Activated T-helper 2 cell treated with anti-CD3 and anti-CD28 coated beads, Interferon-gamma antibody, Interleukin-2, Interleukin-4, amounts not matched to agents 10 μg/mL and 5 μg/mL and 100 μg/mL, durations not matched to agents 14 hours and 24 hours and 36 hours (primary cell): ENCODE measurements at places on chromosomes 3 and 15. TPM values are rescaled to one million over a fixed set of nuclear protein-coding genes. Genes with fewer than 3 reads are reported as not detected.
A peak's percentile ranks its signal among the peaks of the same experiment; 100 is the strongest.

The EFCAB12 gene
- 0.25 and 0.48 TPM in 2 replicates for total RNA-seq

GRCh38 chr3:194200422-194201081 lies 64.6 kb downstream of the HES1 start:
- H3K4me3 ChIP-seq, result no peak overlapping the region
- H3K27ac ChIP-seq, result no peak overlapping the region
- peaks cover 18% of the 10 kb centered on the region for H3K4me1 ChIP-seq

GRCh38 chr15:100788418-100789105 lies 91.1 kb upstream of the ALDH1A3 start:
- H3K36me3 ChIP-seq, result no peaks in the 10 kb centered on the region
- no peak overlapping the region for H3K27ac ChIP-seq
- H3K27me3 ChIP-seq, result peaks cover 2% of the 10 kb centered on the region
- no peak for DNase-seq
- H3K4me3 ChIP-seq, result no peak overlapping the region
- no peaks in the 10 kb centered on the region for H3K4me1 ChIP-seq

DNA sequence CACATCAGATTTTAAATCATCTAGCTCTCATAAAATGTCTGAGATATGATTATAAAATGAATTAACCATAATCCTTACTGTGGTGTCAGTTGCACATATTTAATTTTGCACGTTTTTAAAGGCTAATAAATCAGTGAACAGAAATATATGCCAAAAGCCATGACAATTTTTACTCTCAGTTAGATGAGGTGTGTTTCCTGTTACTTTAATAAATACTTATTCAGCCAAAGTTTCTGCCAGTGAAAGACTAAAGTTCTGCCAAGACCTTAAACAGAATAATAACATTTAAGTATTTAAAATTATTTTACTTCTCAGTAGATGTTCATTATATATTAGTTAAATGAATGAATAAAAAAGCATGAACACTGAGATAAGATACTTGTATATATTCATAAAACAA lies 1150.1 kb downstream of the NAALADL2 start:
- no peaks in the 10 kb centered on the region for H3K36me3 ChIP-seq
- H3K4me3 ChIP-seq, result no peak overlapping the region
- no peaks in the 10 kb centered on the region for H3K4me1 ChIP-seq
- H3K27me3 ChIP-seq, result no peaks in the 10 kb centered on the region
- DNase-seq, result no peak

GRCh38 chr3:69292959-69293574 lies 92.8 kb downstream of the FRMD4B start:
- H3K4me3 ChIP-seq, result no peak overlapping the region
- H3K36me3 ChIP-seq, result no peaks in the 10 kb centered on the region
- H3K4me1 ChIP-seq, result peaks cover 28% of the 10 kb centered on the region
- DNase-seq, result no peak
- H3K27me3 ChIP-seq, result no peaks in the 10 kb centered on the region

- no peak overlapping the region for H3K27ac ChIP-seq
- peak overlapping the region; percentile 82 for H3K4me3 ChIP-seq
- peaks cover 15% of the 10 kb centered on the region for H3K27me3 ChIP-seq
- H3K36me3 ChIP-seq, result peaks cover 3% of the 10 kb centered on the region
- peaks cover 36% of the 10 kb centered on the region for H3K4me1 ChIP-seq
These were observed 1.1 kb upstream of the UTS2B start for GRCh38 chr3:191331388-191331787.

DNA sequence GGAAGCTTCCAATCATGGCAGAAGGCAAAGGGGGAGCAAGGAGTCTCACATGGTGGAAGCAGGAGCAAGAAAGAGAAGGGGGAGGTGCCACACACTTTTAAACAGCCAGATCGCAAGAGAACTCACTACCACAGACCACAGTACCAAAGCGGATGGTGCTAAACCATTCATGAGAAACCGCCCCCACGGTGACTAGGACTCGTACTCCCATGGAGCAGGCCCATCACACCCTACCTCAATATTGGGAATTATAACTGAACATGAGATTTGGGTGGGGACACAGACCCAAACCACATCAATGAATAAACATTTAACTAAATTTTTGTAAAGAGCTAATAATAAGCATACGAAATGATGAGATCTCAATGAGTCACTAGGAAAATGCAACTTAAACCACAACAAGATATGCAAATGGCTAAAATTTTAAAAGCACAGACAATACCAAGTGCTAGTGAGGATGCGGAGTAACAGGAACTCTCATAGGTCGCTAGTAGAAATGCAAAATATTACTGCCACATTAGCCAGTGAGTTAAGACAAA lies 10.0 kb downstream of the MRPS25 start:
- H3K36me3 ChIP-seq, result peaks cover 86% of the 10 kb centered on the region
- no peaks in the 10 kb centered on the region for H3K27me3 ChIP-seq
- H3K4me3 ChIP-seq, result peak overlapping the region; percentile 2
- peaks cover 28% of the 10 kb centered on the region for H3K4me1 ChIP-seq

DNA sequence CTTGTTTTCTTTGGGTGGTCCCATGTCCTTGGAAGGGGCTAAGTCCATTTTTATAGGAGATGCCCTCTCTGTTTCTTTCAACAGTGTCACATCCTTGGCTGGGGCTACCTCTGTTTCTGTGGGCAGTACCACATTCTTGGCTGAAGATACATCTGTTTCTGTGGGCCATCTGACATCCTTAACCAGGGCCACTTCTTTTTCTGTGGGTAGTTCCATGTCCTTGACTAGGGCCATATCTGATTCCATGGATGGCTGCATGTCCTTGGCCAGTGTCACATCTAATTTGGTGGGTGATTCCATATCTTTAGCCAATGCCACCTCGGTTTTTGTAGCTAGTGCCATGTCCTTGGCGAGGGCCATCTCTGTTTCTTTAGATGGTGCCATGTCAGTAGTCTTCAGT lies 99.5 kb downstream of the MAP4 start:
- DNase-seq, result no peak
- H3K27me3 ChIP-seq, result no peaks in the 10 kb centered on the region
- no peak overlapping the region for H3K4me3 ChIP-seq
- peaks cover 45% of the 10 kb centered on the region for H3K36me3 ChIP-seq

- H3K4me3 ChIP-seq, result no peak overlapping the region
- H3K27me3 ChIP-seq, result no peaks in the 10 kb centered on the region
- H3K4me1 ChIP-seq, result peaks cover 5% of the 10 kb centered on the region
- no peak overlapping the region for H3K27ac ChIP-seq
- no peaks in the 10 kb centered on the region for H3K36me3 ChIP-seq
These were observed 189.1 kb downstream of the GOLGA6L6 start for GRCh38 chr15:20352241-20353200.

DNA sequence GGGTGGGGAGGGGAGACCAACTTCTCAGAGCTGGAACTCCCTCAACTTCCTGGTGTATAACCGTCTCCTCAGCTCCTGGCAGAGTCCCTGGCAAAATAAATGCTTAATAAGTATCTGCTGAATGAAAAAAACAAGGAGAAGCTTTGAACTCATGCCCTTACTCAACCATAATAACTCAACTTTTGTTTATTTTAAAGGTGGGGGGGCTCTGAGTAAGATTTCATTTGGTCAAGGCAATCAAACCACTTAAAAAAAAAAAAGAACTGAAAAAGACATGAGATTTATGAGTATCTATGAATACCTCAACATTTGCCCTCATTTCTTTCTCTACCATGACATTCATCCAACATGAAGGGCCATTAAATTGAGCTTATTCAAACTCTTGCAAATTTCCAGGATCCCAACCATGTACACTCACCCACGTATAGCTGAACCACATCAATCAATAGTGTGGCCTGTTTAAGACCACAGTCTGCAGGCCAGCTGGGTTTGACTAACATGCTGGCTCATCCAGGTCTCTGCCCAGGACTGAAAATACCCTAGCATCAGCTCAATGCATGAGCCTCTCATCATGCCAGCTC lies 157.9 kb downstream of the FOXP1 start:
- H3K4me3 ChIP-seq, result no peak overlapping the region
- DNase-seq, result no peak
- no peak overlapping the region for H3K27ac ChIP-seq
- H3K27me3 ChIP-seq, result no peaks in the 10 kb centered on the region
- peaks cover 61% of the 10 kb centered on the region for H3K4me1 ChIP-seq
- H3K36me3 ChIP-seq, result peaks cover 35% of the 10 kb centered on the region

The HTR3E gene
- not detected in 2 replicates for total RNA-seq

DNA sequence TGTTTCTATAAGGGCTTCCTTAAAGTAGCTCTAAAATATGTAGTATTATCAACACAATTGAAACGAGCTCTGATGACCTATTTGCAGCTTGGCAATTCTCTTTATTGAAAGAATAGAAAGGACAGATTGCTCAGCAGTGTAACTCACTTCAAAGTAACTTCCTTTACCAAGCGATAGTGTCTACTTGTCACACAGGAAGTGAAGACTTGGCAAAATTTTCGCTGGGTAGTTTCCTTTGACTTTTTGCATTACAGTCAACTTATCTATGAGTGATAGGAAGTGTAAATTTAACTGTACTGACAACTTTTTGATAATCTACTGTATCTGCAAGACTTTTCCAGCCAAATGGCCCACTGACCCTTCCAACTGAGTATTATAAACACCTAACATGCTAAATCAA lies 22.8 kb downstream of the SLC9A9 start:
- H3K27ac ChIP-seq, result peak overlapping the region; percentile 49
- peaks cover 37% of the 10 kb centered on the region for H3K4me1 ChIP-seq
- H3K27me3 ChIP-seq, result no peaks in the 10 kb centered on the region
- H3K4me3 ChIP-seq, result no peak overlapping the region
- no peak for DNase-seq
- H3K36me3 ChIP-seq, result peaks cover 13% of the 10 kb centered on the region

- peaks cover 4% of the 10 kb centered on the region for H3K27me3 ChIP-seq
- peaks cover under 1% of the 10 kb centered on the region for H3K4me1 ChIP-seq
- peaks cover 19% of the 10 kb centered on the region for H3K36me3 ChIP-seq
- no peak overlapping the region for H3K27ac ChIP-seq
These were observed 21.8 kb downstream of the WDR53 start for GRCh38 chr3:196546537-196546936.

DNA sequence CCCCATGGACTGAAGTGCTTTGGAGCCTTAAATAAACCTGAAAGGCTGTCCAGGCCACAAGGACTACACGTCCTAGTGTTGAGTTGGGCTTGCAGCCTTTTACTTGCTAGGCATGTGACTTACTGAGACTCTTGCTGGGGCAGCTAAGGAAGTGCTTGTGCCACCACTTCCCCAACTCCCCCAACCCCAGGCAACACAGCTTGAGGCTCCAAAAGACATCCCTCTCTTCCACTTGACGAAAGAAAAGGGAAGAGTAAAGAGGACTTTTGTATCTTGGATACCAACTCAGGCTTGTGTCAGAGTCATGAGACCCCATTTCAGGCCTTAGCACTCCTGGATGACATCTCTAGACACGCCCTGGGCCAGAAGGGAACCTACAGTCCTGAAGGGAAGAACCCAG lies 109.8 kb downstream of the XRN1 start:
- peaks cover 72% of the 10 kb centered on the region for H3K36me3 ChIP-seq
- no peaks in the 10 kb centered on the region for H3K4me1 ChIP-seq
- no peak overlapping the region for H3K4me3 ChIP-seq

- DNase-seq, result no peak
- H3K36me3 ChIP-seq, result no peaks in the 10 kb centered on the region
- no peaks in the 10 kb centered on the region for H3K27me3 ChIP-seq
- H3K4me1 ChIP-seq, result no peaks in the 10 kb centered on the region
These were observed 403.1 kb downstream of the MAGI1 start for GRCh38 chr3:65635657-65636056.

The TRPC1 gene
- 1.4 and 2.5 TPM in 2 replicates for total RNA-seq

GRCh38 chr15:51620641-51621040 lies 1.9 kb downstream of the DMXL2 start:
- H3K4me3 ChIP-seq, result no peak overlapping the region
- no peak for DNase-seq
- no peak overlapping the region for H3K27ac ChIP-seq
- H3K27me3 ChIP-seq, result peaks cover 53% of the 10 kb centered on the region

DNA sequence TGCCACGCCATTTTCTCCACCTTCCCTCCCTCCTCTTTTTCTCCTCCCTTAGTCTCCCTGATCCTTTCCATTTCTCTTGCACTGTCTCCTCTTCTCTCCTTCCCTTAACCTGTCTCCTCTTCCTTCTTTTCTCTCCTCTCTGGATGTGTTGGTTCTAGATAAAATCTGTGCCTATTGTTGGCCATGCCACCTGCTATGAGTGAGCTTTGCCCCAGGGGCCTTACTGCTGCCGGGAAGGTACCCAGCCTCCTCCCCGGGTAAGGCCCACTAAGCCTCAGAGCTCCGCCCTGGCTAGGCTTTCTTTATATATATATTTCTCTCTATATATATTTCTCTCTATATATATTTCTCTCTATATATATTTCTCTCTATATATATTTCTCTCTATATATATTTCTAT lies 14.7 kb downstream of the GPD1L start:
- no peak overlapping the region for H3K4me3 ChIP-seq
- H3K4me1 ChIP-seq, result peaks cover 18% of the 10 kb centered on the region
- no peak overlapping the region for H3K27ac ChIP-seq

GRCh38 chr3:128343287-128344051 lies 123.2 kb downstream of the DNAJB8 start:
- no peak overlapping the region for H3K27ac ChIP-seq
- no peaks in the 10 kb centered on the region for H3K4me1 ChIP-seq
- no peaks in the 10 kb centered on the region for H3K36me3 ChIP-seq
- no peak overlapping the region for H3K4me3 ChIP-seq
- DNase-seq, result no peak
- no peaks in the 10 kb centered on the region for H3K27me3 ChIP-seq

- H3K27me3 ChIP-seq, result no peaks in the 10 kb centered on the region
- no peak overlapping the region for H3K27ac ChIP-seq
- H3K4me3 ChIP-seq, result no peak overlapping the region
- no peak for DNase-seq
- peaks cover 9% of the 10 kb centered on the region for H3K4me1 ChIP-seq
These were observed 580.4 kb upstream of the TBL1XR1 start for GRCh38 chr3:177777699-177778098.

The ACTRT3 gene
- total RNA-seq, result 1.3 and 1.7 TPM in 2 replicates
